ENCODE measurements at places on chromosomes 2 and 18.

DNA sequence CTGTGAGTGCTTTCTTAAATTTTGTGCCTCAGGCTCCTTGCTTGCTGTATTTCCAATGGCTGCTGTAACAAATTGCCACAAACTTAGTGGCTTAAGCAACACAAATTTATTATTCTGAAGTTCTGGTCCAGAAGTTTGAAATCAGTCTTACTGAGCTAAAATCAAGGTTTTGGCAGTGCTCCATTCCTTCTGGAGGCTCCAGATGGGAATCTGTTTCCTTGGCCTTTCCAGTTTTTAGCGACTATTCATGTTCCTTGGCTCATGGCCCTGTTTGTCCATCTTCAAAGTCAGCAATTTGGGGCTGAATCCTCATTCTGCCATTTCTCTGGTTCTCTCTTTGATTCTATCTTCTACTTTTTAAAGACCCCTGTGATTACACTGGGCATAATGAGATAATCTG, 31.8 kb downstream of the STRADB start:
- no peak for DNase-seq

DNA sequence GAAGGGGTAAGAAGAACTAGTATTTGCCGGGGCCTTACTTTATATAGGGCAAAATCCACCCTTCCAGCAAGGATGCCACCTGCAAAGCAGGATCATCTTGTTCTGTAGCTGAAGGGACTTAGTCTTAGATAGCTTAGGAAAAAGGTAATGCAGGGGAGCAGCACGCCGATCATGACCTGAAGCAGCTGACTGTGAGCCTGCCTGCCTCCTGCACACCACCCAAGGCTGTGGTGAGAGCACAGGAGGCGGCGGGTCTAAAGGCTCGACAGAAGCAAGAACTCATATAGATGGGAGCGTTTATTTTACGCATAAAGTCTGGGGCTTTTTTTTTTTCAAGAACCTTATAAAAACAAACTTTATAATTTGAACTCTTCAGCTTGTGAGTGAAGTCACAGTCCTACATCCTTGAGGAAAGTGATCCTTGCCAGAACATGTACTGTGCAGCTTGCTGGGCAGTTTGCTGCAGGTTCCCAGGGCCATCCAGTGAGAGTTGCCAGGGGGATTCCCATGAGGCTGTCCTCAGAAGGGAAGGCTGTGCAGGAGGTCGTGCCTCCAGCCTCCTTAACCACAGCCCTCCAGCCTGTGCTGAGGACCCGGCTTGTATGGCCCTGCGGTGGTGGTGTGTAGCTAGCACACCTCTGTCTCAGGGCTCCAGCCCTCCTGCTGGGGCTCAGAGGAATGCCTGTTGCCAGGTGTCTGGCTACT, 92.1 kb downstream of the RNF144A start:
- DNase-seq: no peak

- no peak for DNase-seq
Measured at GRCh38 chr18:64566456-64566855, 417.6 kb upstream of the LINC00305 start.

DNA sequence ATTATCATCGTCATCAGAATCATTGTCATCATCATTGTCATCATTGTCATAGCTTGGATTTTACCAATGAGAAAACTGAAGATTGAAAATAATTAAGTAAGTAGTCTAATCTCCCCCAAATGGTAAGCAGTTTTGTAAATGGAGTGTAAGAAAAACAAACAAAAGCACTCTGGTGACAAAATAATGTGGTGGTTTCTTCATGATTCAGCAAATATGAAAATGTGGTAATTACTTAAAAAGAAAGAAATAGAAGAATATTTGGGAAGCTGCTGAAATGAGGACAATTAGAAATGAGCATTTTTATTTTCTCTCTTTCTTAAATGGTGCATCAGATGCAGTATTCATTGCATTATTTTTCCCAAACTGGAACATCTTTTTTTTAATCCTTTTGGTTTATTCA, 514.4 kb downstream of the DCDC2C start:
- no peak for DNase-seq

GRCh38 chr2:19358242-19359020, at the start of gene OSR1:
TSS of gene OSR1 (minus strand) at chr2:19358623. CDS start at chr2:19353805, 4,818 bp downstream.
- no peak for DNase-seq

Measured in D721Med (cell line).